ENCODE measurements at places on chromosomes 2 and 18. TPM values are rescaled to one million over a fixed set of nuclear protein-coding genes. Genes with fewer than 3 reads are reported as not detected.

The RTP5 gene
- not detected for total RNA-seq

The ABCB11 gene
- total RNA-seq: under 0.01 TPM

The MAL gene
- 0.17 TPM for total RNA-seq

The TUBB8B gene
- total RNA-seq: not detected

The BAZ2B gene
- total RNA-seq: 65.8 TPM

The KIAA2012 gene
- total RNA-seq: not detected

The CGREF1 gene
- 0.69 TPM for total RNA-seq

The LYPD1 gene
- total RNA-seq: 0.26 TPM

The EGR4 gene
- under 0.01 TPM for total RNA-seq

The MAPK4 gene
- total RNA-seq: not detected

The TMEM17 gene
- 1.9 TPM for total RNA-seq

The ERBB4 gene
- not detected for total RNA-seq

The OTOF gene
- total RNA-seq: under 0.01 TPM

The IL1RL2 gene
- total RNA-seq: 2.2 TPM

The COL3A1 gene
- total RNA-seq: 3,691 TPM

The SOCS6 gene
- 29.9 TPM for total RNA-seq

The ST8SIA5 gene
- total RNA-seq: not detected

The DLX1 gene
- 1.4 TPM for total RNA-seq

The SLC11A1 gene
- total RNA-seq: 0.26 TPM

The C2orf15 gene
- total RNA-seq: not detected

The LCT gene
- 0.09 TPM for total RNA-seq

The MPPE1 gene
- total RNA-seq: 32.6 TPM

The CRYGD gene
- not detected for total RNA-seq

The ZBTB7C gene
- total RNA-seq: under 0.01 TPM

The CPO gene
- total RNA-seq: 0.17 TPM

The UCN gene
- total RNA-seq: 0.16 TPM

The CCDC178 gene
- 0.94 TPM for total RNA-seq

The L3MBTL4 gene
- 0.16 TPM for total RNA-seq

The RNU2-63P gene
- total RNA-seq: 251 TPM

The SLC9A2 gene
- not detected for total RNA-seq

The CD207 gene
- total RNA-seq: not detected

The MAP3K19 gene
- total RNA-seq: not detected

The BMPR2 gene
- total RNA-seq: 15.8 TPM

The GAREM2 gene
- 0.47 TPM for total RNA-seq

The SMARCAL1 gene
- total RNA-seq: 16.2 TPM

The RNF152 gene
- 18.3 TPM for total RNA-seq

The GPR75 gene
- total RNA-seq: 0.52 TPM

The ZSWIM2 gene
- not detected for total RNA-seq

The LRATD1 gene
- total RNA-seq: not detected

The FOXI3 gene
- total RNA-seq: not detected

The HOXD12 gene
- total RNA-seq: not detected

The LBX2 gene
- total RNA-seq: 3.8 TPM

The PUS10 gene
- 5.2 TPM for total RNA-seq

The ACVR1C gene
- 0.43 TPM for total RNA-seq

The PSMA8 gene
- total RNA-seq: not detected

The GCG gene
- total RNA-seq: not detected

The LYG1 gene
- total RNA-seq: 0.16 TPM

The CHMP1B gene
- total RNA-seq: 59.6 TPM

The TRPM8 gene
- not detected for total RNA-seq

The WIPF1 gene
- 5.2 TPM for total RNA-seq

The MLPH gene
- total RNA-seq: 5.4 TPM

The HJURP gene
- 0.26 TPM for total RNA-seq

The RNF25 gene
- total RNA-seq: 27.4 TPM

The IL36G gene
- total RNA-seq: not detected

The FSHR gene
- under 0.01 TPM for total RNA-seq

The GGCX gene
- total RNA-seq: 31.4 TPM

The OR6B2 gene
- not detected for total RNA-seq

The ABHD1 gene
- 0.16 TPM for total RNA-seq

The MEP1B gene
- total RNA-seq: not detected

All from bronchial smooth muscle cell (primary cell).